ENCODE measurements at places on chromosomes 16 and 17.

- DNase-seq = peak; percentile 3
These were observed 47.5 kb downstream of the SLC6A2 start for GRCh38 chr16:55703003-55704001.

- no peak for DNase-seq
These were observed 31.4 kb downstream of the CCR7 start for GRCh38 chr17:40533896-40534295.

- DNase-seq = no peak
These were observed 6.6 kb downstream of the CANT1 start for GRCh38 chr17:79002796-79003593.

- DNase-seq = no peak
These were observed 4.1 kb downstream of the ZNF688 start for GRCh38 chr16:30567160-30567990.

DNA sequence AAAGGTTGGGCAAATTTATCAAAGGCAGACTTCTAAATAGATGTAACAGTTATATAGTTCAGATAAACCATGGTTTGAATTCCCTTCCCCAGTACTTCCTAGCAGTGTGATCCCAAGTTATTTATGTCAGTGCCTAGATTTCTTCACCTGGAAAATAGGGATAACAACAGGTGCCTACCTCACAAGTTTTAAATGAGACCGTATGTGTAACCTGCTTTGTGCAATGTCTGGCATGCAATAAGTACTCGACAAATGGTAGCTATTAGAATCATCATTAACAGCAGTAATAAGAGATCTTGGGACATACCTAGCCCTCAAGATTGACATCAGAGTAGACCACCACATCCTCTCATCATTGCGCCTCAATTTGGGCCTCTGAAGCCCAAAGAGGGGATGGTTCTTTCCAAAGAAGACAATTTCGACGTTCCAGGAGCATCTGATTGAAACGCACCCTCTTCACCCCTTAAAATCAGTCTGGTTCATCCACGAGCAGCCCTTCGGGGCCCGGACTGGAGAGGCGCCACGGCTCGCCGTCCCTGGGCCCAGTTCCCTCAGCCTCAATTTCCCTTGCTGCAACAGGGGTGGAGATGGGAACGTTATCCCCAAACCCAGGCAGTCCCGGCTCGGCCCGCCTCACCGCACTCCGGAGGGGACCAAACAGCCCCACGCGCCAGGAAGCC lies 541 bp downstream of the ACACA start:
- no peak for DNase-seq

- no peak for DNase-seq
These were observed 26.9 kb downstream of the IRX5 start for GRCh38 chr16:54957403-54958166.
